ENCODE measurements at places on chromosomes 1 and 21.

DNA sequence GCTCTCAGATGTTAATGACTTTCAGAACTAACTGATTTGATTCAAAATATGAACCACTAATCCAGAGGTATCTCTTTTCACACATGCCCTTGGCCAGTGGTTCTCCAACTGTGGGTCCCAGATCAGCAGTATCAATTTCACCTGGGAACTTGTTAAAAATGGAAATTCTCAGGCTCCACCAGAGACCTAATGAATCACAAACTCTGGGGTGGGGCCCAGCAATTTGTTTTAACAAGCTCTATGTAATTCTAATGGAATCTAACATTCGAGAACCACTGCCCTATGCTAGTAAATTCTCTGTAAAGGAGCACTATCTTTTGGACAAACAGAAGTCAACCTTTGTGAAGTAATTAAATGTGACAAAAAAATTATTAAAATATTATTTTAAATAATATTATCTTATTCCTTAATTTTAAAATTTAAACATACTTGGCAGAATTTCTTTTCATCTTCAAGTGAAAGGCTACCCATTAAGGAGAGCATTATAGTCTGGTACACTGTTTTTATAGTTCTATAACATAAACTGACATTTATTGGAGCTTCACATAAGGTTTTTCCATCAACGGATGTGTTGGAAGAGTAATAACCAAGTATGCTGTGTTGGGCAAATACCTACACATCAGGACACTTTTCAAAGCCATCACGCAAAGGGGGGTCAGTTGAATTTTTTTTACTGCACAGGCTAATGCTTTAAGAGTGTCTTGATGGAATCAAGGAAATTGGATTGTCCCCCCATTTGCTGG lies 130.4 kb downstream of the LHX4 start:
- peak; percentile 5 for DNase-seq

DNA sequence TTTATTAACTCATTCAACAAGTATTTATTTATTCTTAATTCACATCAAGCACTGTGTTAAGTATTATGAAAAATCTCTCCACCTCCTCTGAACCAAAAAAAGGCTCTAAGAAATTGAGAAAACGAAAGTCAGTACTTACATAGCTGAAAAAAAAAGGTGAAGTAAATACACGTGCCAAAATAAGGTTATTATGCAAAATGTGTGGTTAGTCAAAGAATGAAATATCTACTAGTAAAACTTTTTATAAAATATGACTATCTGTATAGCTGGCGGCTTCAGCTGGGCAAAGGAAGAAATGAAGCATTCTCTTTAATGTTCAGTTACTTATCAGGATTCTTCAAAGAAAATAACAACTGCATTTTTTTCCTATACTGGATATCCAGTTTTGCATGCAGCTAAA lies 35.5 kb upstream of the ASPM start:
- no peak for DNase-seq

DNA sequence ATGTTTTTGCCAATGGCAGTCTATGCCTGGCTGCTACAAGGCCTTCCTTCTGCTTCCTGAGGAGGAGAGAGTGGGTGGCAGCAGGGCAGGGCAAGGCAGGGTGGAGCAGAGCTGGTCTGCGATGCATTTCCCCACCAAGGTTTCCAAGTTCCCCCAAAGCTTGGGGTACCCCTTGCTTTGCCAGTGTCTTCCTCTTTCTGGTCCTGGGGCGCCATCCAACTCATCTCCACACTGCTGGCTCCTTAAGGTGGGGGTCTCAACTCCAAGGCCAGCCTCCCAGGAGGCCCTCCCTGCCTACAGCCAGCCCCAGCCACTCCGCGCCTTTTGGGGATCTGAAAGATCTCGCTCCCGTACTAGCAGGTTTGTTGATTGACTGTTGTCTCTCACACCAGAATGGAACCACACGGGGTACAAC lies 3.9 kb upstream of the SKI start:
- no peak for DNase-seq

DNA sequence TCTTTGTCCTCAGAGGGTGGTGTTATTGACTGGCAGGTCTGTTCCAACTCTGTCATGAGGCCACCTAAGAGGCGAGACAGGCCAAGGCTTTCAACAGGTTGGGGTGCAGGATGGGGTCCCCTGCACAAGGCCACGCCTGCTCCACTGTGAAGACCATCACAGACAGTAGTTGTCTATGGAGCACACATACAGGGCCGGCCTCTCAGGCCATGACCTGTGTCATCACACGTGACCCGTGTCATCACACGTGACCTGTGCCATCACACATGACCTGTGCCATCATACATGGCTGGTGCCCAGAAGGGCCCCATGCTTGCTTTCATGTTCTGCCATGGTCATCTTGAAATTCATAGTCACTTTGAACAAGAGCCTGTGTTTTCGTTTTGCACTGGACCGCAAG lies 91.9 kb downstream of the ARHGEF10L start:
- DNase-seq = no peak

DNA sequence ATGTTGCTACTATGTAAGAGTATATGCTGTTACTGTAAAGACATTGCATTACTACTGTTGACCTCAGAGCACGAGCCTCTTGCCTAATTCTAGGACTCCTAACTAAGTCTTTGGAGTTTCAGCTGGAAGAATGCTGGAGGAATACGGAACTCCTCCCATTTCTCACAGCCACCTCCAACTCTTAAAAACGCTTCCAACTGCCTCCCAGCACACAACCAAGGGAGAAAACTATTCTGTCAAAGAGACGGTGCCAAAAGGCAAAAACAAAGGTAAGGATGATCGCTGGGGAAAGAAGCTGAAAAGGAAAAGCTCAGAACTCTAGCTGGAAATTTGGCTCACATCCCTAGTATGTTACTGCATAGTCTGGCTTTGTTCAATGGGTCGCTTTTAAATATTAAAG lies at the start of gene FMO2:
Gene FMO2, plus strand, starts transcription at position 210 of the 400 bp plus-strand sequence. CDS start 414 bp downstream, outside the sequence.
- no peak for DNase-seq

- no peak for DNase-seq
Observed at GRCh38 chr1:164504749-164505148, 54.2 kb upstream of the PBX1 start.

DNA sequence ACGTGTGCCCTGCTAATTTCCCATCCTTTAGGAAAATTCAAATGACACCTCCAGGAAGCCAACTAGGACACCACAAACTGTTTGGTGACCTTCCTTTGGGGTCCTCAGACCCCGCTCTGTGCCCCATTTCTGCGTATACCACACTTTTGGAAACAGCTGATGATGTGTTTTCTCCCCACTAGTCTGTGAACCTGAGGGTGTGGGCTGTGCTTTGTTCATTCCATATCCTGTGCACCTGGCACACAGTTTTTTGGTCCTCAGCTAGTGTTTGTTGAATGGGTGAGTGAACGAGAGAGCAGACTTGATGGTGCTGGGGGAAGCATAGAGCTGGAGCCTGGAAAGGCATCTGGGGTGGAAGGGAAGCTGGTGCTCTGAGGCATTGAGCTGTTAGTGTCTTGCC lies 48.6 kb downstream of the RPS6KA1 start:
- no peak for DNase-seq

DNA sequence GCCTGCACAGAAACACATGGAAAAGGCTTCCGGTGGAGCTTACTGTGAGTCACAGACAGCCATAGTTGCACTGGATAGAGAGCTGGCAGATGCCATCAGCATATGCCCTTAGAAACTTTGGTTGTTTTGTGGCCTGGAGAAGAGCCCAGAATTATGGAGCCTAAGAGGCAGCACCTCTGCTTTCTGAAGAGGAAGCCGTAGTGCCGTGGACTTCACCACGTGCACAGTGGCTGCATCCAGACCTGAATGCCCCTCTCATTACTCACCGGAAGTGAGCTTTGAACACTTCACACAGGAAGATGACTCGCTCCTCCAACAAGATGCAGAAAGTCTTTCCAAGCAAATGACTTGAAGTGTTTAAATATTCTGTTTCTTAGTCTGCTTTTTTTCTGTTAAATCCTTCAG lies 28.4 kb downstream of the JUN start:
- peak; percentile 100 for DNase-seq
